NCI-H2081 (cell line): ENCODE measurements at places on chromosomes 7 and 10.

DNA sequence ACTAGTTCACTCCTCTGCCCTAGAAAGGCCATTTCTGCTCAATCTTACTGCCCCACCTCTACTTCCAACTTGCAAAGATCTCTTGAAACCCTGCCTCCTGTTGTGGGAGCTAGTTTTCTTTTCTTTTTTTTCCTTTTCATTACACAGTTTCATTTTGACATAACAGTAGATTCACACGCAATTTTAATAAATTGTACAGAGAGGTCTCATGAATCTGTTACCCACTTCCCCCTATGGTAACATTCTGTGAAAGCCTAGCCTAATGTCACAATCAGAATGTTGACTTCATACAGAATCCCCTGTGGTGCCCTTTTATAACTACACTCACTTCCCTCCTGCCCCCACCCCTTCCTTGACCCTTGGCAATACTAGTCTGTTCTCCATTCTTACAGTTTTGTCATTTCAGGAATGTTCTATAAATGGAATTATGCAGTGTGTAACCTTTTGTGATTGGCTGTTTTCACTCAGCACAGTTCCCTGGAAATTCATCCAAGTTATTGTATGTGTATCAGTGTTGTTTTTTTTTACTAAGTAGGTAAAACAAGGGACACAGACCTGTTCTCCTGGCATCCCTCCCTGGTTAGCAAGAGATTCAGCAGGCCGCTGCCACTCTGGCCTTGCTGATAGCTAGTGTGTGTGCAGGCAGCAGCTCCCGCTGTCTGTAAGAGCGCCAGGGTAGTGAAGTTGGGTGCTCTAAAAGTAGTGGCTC is 21.5 kb downstream of the CHST3 start:
- no peak for DNase-seq

GRCh38 chr7:105036217-105037168 is 22.5 kb downstream of the KMT2E start:
- DNase-seq, result no peak

DNA sequence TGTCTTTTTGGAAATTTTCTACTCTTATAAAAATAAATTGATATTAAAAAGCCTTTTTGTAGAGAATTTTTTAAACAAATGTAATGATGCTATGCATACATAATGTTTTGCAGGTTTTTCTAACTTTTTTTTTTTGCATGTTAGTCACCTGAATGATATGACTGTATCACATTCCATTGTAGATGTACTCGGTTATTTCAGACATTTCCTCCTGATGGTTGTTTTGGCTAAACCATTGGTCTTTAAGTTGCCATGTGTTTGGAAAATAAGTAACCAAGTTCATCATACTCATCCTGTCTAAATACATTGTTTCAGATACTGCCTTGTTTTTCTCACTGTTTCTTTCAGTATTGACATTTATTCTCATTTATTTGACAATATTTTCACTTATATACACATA is 25.8 kb downstream of the NHLRC2 start:
- no peak for DNase-seq

DNA sequence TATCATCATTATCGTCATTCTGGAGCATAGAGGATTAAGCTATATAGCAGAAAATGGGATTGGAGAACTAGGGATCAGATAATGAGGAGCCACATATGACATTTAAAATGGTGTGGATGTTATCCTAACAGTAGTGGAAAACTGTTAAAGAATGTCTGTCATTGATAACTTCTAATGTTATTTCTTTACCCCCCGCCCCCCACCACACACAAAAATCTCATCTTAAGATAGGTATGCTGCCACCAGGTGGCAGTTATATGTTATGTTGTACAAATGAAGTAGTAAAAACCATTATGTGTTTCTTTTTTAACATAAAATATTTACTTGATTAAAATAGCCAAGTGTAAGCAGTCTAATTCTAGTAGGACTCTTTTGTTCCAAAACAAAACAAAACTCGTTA is 13.0 kb downstream of the AKAP9 start:
- DNase-seq, result no peak

GRCh38 chr7:25831062-25831691 is 320.8 kb upstream of the NFE2L3 start:
- DNase-seq, result no peak

DNA sequence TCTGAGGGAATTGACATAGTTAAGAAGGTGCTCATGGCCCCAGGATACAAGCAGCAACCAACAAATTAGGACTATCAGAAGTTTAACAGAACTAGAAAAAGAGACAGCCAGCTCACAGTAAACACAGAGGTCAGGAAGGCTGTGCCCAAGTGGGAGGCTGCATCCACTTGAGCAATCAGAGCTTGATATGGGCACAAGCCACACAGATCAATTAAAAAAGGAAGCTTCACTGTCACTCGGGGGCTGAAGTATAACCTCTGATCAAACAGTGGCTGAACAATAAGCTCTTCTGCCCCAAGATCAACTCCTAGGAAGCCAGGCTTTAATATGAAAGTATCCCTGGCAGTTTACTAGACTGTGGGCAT is 40.0 kb downstream of the ZNF438 start:
- no peak for DNase-seq

DNA sequence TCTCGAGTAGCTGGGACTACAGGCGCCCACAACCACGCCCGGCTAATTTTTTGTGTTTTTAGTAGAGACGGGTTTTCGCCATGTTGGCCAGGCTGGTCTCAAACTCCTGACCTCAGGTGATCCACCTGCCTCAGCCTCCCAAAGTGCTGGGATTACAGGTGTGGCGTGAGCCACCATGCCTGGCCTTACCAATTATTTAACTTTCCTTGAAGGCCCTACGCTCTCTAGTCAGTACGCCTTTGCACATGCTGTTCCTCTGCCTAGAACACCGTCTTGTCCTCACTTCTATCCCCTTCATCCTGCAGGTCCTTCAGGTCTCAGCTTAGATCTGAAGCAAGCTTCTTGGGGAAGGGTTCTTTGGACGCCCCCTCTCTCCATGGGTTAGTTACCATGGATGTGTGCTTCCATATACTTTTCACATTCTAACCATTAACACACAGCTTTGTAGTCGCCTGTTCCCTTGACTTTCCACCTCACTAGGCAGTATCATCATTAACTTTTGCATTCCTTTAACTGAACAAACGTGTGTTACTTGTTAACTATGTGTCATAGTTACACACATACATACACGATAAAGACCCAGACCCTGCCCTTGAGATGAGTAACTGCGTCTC is 592 bp upstream of the ATP6V1F start:
- DNase-seq, result no peak

- no peak for DNase-seq
Measured at GRCh38 chr7:44759246-44759645, 10.6 kb downstream of the ZMIZ2 start.

- DNase-seq, result no peak
Measured at GRCh38 chr10:62195675-62195926, 73.0 kb downstream of the RTKN2 start.
